ENCODE measurements at places on chromosomes 6 and 20.

DNA sequence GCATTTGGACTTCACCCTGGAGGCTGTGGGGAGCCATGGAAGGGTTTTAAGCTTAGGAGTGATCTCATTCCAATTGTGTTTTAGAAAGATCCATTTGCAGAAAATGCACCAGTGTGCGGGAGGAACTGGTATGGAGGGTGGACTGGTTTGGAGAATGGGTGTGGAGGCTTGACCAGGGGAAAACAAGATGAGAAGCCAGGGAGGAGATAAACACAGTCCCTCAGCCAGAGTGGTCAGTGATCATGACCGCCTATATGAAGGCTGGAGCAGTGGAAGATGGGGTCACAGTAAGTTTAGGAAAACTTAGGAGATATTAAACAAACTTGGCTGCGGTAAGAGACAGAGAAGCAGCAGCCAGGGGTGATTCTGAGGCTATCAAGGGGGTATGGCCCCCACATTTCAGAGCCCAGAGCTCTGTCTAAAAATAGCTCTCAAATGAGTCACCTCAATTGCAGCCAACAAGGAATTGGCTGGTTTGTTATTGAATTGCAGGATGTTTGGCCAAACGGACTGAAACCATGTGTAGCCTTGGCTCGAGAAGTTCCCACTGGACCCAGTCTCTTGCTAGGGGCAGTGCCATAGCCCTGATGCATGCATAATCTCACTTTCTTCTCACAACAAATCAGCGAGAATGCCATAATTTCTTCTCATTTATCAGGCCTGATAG lies 159.9 kb upstream of the TOP1 start:
- DNase-seq, result no peak

DNA sequence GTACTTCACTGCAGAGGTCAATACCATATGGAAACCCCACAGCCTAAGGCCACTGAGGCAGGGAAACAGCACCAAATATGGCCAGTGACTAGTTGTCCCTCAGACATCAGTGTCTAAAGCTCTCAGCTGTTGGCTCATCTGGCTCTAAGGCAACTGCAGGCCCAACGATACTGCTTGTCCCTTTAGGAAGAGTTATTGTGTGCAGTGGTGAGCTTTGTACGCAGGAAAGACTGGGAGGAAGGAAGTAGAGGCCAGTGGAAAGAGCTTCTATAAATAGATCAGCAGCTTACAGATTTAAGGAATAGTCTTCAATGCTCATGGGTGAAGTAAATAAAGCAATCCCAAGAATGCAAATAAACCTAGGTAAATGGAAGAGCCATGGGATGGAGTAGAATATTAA lies 29.3 kb downstream of the DNAAF9 start:
- no peak for DNase-seq

DNA sequence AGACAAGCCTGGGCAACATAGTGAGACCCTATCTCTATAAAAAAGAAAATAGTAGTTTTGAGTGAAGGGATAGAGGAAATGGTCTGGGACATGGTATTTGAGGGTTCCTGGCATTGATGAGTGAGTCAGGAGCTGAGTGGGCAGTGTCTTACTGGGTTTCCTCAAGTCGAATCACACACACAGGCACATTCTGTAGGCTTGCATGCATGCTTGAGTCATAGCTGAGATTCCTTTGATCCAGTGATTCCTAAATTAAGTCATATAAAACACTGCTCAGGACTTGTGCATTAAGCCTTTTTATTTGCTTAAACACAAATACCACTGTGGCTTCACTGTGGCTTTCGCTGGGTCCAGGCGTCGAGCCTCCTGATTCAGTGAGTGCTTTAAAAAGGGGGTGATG lies 71.8 kb upstream of the TMEM181 start:
- no peak for DNase-seq

DNA sequence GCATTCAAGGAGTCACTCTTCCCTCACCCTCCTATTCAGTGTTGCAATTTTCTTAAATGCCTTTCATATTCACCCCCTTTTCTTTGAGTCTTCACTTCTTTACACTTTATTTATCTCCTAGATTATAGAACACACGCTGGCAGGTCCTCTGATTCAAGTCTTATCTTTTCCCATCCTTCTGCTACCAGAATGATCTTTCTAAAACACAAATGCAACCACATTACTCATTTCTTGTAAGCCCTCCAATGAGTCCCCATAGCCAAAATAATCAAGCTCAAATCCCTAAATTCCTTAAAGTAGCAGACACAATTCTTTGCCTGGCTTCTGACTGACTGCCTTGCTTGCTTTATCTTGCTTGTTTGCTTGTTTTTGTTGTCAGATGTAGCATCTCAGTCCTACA lies 920.0 kb downstream of the TFAP2A start:
- DNase-seq, result no peak

DNA sequence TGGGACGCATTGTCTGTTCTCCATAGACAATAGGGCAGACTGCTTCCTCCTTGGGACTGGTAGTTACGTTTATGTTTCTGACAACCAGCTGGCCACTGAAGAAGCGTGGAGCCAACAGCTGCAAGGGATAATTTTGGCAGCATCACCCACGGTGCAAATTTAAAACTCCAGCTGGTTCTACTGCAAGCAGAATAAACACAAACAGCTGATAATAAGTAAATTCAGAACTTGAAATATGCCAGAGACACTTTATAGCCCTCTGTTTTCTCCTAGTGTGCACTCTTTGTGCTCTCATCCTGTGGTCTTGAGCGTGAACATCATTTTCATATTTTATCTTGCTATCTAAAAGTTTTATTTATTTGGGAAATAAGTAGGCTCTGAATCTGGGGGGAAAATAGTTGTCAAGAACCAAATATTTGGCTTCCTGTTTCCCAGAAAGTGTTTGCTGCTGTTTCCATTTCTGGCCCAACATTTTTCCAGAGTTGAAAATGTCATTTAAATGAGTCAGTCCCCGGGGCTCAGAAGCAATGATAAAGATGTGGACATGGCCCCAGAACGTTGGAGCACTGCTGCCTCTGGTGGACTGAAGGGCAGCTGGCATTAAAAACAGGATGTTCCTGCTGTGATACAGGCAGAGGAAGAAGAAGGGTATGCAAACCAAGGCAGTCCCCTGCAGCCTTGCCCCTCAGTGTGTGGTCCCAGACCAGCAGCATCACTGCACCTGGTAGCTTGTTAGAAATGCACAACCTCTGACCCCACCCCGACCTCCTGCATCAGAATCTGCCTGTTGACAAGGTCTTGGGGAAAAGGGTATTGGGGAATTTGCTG lies 12.5 kb upstream of the THBD start:
- no peak for DNase-seq

DNA sequence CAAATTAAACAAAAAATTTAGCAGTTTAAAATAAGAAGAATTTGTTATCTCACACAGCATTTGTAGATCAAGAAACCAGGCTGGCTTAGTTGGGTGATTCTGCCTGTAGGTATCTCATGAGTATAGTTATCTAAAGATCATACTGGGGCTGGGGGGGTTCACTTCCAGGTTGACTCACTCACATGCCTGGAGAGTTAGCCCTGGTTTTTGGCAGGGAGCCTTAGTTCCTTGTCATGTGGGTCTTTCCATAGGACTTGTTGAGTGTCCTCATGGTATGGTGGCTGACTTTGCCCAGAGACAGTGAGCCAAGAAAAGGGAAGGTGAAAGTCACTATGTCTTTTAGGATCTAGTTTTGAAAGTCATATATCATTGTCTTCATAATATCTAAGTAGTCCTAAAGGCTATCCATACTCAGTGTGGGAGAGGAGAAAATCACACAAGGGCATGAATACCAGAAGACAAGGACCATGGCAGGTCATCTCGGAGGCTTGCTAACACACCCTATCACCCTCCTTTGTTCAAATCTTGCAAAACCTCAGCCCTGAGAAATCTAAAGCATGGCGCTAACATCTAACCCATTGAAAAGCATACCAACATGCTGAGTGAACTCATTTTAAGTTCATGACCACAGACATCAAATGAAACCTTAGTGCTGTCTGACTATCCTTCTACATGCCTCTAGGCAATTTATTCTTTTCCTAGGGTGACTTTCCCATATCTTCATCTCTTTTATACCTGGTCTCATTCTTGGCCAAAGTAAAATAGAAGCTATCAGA lies 39.2 kb downstream of the CYP24A1 start:
- no peak for DNase-seq

Measured in activated naive CD4-positive, alpha-beta T cell treated with anti-CD3 and anti-CD28 coated beads, Interleukin-2, amount 50 U/mL, for 72 hours (primary cell).